ENCODE measurements at places on chromosomes 5 and 9.

DNA sequence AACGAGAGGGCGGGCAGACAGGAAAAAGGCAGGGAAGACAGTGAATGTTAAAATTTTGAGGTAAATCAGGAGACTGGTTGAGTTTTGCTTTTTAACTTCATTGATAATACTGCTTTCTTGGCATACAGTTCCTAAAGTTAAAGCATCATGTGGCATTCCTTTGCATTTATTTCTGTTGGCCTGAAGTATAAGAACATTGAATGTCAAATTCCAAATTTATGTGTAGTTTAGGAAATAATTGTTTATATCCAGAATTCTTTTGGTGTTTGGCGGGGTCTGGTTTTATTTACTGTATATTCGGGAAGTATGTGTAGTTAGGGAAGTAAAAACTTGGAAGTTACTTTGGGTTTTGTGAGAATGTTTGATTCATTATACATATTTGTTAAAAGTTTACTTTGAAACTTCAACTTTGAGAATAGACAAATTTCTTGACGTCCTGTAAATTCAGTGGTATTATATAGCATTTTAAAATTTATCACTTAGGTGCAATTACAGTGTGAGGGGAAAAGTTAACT is 83.2 kb downstream of the PTPDC1 start:
- no peak for DNase-seq

DNA sequence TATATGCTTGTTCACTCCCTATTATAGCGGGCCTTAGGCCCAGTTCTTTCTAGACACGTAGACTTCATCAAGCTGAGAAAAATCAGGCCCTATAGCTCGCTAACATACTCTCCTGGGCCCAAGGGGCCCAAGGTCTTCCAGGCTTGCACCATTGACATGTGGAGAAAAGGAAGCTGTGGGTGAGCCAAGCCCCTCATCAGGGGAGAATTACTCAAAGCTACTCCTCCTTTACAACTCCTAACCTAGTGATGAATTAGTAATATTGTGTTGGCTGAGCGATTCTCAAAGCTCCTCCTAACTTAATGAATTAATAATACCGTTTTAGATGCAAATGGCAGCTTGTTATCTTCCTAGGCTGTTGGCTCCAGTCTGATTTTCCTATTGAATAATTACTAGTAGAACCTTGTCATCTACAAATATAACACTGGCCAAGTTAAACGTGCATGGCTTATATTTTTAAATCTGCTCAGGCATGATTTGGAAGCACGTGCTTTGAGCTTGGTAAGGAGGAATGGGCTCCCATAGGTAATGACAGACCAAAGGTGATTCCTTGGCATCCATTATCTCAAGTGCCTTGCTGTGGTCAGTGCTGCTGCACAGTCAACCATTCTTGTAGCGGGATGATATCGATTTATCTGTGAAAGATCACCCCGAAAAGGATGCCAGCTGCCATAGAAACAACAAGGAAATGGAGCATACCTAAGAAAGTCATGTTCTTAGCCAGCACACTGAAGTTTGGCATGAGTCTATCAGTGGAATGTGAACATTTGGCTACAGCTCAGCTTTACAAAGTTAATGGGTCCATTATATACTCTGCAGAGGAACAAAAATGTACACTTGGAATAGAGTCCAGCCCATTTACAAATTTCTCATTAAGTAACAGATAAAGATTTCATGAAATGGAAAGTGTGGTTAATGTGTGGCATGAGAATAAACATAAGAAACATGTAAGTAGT is 23.8 kb downstream of the LVRN start:
- DNase-seq, result no peak

DNA sequence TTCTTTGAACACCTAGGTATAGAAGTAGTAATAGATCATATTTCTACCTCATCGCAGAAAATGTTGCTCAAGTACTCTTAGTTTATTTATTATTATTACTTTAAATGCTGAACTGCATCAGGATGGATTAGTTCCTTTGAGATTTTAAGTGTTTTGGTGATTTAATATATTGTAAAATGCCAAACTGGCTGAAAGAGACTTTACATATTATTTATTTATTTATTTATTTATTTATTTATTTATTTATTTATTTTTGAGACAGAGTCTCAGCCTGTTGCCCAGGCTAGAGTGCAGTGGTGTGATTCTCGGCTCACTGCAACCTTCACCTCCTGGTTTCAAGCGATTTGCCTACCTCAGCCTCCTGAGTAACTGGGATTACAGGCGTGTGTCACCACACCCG is 42.3 kb downstream of the LMNB1 start:
- DNase-seq, result no peak

GRCh38 chr5:58187432-58188261 is 272.2 kb downstream of the PLK2 start:
- DNase-seq, result no peak

DNA sequence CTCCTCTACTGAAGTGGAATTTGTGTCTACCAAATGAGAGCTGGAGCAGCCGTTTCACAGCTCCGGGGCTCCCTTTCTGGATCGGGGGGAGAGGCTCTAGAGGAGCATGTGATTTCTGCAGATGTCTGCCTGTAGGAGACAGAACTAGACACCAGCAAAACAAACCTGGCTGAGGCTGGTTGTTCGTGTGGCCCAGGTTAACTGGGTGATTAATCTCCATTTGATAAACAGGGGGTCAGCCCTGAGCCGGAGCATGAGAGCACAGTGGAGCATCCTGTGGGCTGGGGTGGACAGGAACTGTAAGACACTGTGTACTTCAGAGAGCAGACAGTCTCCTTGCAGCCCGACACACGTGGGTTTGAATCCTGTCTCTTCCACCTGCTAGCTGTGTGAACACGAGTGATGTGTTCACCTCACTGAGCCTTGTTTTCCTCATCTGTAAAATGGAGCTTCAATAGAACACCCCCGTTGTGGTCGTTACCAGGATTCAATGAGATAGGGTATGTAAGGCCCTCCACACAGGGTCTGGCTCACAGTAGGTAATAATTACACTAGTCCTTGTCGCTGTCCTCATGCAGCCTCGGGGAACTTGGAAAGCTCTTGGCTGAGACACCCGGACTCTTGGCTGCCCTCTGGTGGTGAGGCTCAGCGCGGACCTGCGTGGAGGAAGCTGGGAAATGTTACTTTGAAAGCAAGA is 12.9 kb downstream of the CXCL14 start:
- no peak for DNase-seq

- no peak for DNase-seq
Measured at GRCh38 chr9:97518909-97519307, 17.4 kb downstream of the TMOD1 start.

GRCh38 chr5:144356489-144356888 is 185.8 kb downstream of the KCTD16 start:
- no peak for DNase-seq

GRCh38 chr9:92764381-92764987 is at the start of gene BICD2:
BICD2 (minus strand) TSS chr9:92764833; CDS start chr9:92764744, 89 bp downstream.
- no peak for DNase-seq

DNA sequence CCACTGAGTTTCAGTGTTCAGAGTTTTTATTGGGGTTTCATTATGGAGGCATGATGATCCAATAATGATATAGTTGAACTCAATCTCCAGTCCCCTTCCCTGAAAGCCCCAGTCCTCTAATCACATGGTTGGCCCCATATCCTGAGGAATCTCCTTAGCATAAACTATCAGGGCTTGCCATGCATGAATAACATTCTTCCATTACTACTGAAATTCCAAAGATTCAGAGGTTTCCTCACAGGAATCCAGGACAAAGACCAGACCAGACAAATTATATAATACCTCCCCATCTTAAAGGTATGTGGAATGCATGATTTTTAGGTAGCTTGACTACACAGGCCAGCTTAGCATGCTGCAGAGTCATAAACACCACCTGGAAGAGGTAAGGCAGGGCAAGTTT is 15.5 kb upstream of the LRRTM2 start:
- DNase-seq, result no peak

- DNase-seq, result no peak
Measured at GRCh38 chr5:10699987-10700386, 61.0 kb downstream of the DAP start.

GRCh38 chr5:76180814-76181805 is 97.9 kb downstream of the SV2C start:
- DNase-seq, result no peak

- DNase-seq, result no peak
Measured at GRCh38 chr9:134593286-134594077, 48.1 kb upstream of the COL5A1 start.

GRCh38 chr9:101846161-101846560 is 107.7 kb upstream of the GRIN3A start:
- no peak for DNase-seq

- no peak for DNase-seq
Measured at GRCh38 chr9:88978034-88978433, 13.2 kb upstream of the S1PR3 start.

DNA sequence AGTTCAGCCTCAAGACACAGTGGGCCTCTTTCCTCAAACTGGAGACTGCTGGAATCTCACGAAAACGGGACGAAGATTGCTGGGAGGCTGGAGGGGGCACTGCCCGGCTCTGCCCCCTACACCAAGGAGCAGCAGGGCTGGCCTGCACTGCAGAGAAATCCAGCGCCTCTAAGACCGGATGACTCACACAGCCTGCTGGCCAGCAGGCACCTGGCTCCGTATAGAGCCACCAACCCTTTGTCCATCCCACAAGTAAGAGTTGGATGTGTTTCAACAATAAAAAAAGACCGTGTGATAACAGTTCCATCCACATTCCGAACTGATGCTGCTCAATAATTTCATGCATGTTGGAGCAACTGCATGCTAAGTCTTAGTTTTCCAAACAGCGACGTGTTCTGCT is 11.5 kb downstream of the CCDC127 start:
- no peak for DNase-seq

GRCh38 chr5:173496883-173497255 is 119.6 kb downstream of the BOD1 start:
- DNase-seq, result no peak
